Aorta (tissue), 5 donors: ENCODE measurements at places on chromosomes 6 and 20. TPM values are rescaled to one million over a fixed set of nuclear protein-coding genes. Genes with fewer than 3 reads are reported as not detected.

GRCh38 chr20:44411757-44412401 lies 56.4 kb downstream of the HNF4A start:
- H3K4me3 ChIP-seq, result no peak overlapping the region
- no peaks in the 10 kb centered on the region for H3K4me1 ChIP-seq
- DNase-seq, result no peak
- no peak overlapping the region for H3K27ac ChIP-seq
- H3K27me3 ChIP-seq, result no peaks in the 10 kb centered on the region

GRCh38 chr6:50062051-50062450 lies 12.3 kb upstream of the DEFB112 start:
- no peaks in the 10 kb centered on the region for H3K36me3 ChIP-seq
- no peaks in the 10 kb centered on the region for H3K27me3 ChIP-seq
- no peak overlapping the region for H3K27ac ChIP-seq
- no peaks in the 10 kb centered on the region for H3K4me1 ChIP-seq

DNA sequence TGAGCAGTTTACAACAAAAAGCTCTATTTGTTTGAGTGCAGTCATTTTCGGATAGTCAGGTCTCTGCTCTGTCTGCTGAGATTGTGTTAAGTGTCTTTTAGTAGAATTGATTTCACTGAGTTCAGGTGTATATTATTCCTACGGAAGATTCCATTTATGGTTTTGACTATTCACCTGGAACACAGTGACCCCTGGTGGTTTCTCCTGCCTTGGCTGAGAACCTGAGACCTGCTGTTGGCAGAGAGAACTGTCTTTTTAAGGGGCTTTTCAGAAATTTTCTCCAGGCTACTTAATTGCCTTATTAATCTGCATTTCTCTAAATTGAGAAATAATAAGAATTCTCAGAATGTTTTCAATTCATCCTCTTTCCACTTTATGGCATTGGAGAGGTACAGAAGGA lies 508.0 kb downstream of the TBC1D32 start:
- no peaks in the 10 kb centered on the region for H3K36me3 ChIP-seq
- no peak overlapping the region for H3K27ac ChIP-seq
- no peak overlapping the region for H3K4me3 ChIP-seq
- no peaks in the 10 kb centered on the region for H3K4me1 ChIP-seq
- no peak for DNase-seq
- H3K27me3 ChIP-seq, result no peaks in the 10 kb centered on the region

DNA sequence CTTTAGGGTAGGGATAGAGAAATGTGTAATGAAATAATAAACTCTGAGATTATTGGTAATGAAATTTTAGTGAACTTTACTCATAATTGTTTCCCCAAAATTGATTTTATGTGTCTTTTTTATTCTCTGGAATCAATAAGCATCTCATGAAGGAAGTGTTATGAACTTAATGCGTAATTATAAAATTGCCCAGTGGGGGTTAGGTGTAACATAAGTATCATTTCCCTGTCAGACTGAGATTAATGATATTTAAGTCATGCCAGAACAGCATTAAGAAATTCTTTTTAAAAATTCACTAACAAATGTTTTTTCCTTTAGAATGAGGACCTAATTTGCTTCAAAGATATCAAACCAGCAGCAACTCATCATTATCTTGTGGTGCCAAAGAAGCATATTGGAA lies 10.0 kb downstream of the HINT3 start:
- no peak overlapping the region for H3K27ac ChIP-seq
- DNase-seq, result no peak
- no peak overlapping the region for H3K4me3 ChIP-seq
- no peaks in the 10 kb centered on the region for H3K36me3 ChIP-seq
- H3K4me1 ChIP-seq, result peaks cover 6% of the 10 kb centered on the region
- H3K27me3 ChIP-seq, result no peaks in the 10 kb centered on the region

GRCh38 chr6:145275787-145276186 lies 459.5 kb downstream of the EPM2A start:
- H3K36me3 ChIP-seq, result no peaks in the 10 kb centered on the region
- no peak overlapping the region for H3K4me3 ChIP-seq
- no peak for DNase-seq
- no peak overlapping the region for H3K27ac ChIP-seq
- H3K4me1 ChIP-seq, result no peaks in the 10 kb centered on the region

DNA sequence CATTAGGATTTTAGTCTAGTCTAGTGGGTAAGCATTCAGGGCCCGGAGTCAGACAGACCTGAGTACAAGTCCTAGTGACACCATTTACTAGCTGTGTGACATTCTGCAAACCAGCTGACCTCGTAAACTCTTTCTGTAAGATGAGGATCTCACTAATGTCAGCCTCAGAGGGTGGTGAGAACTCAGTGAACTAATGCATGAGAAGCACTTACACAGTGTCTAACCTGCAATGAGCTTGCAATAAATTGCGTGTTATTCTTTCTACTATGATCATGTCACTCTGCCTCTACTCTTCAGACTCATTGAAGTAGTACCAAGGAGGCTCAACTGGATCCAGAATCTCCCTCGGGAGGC lies 41.1 kb upstream of the ZNF831 start:
- no peaks in the 10 kb centered on the region for H3K4me1 ChIP-seq
- H3K27ac ChIP-seq, result no peak overlapping the region
- no peaks in the 10 kb centered on the region for H3K27me3 ChIP-seq
- no peak overlapping the region for H3K4me3 ChIP-seq
- H3K36me3 ChIP-seq, result no peaks in the 10 kb centered on the region

- H3K27ac ChIP-seq, result no peak overlapping the region
- no peak for DNase-seq
- no peaks in the 10 kb centered on the region for H3K4me1 ChIP-seq
- no peaks in the 10 kb centered on the region for H3K27me3 ChIP-seq
- H3K36me3 ChIP-seq, result no peaks in the 10 kb centered on the region
Measured at GRCh38 chr20:32893263-32894025, 34.7 kb downstream of the EFCAB8 start.

The SPO11 gene
- not detected for total RNA-seq

The CEP162 gene
- total RNA-seq, result 14.3 TPM

The KCNK16 gene
- total RNA-seq, result not detected
